Chondrocyte (in vitro differentiated cells): ENCODE measurements at places on chromosomes 2 and 18. TPM values are rescaled to one million over a fixed set of nuclear protein-coding genes. Genes with fewer than 3 reads are reported as not detected.

- DNase-seq: no peak
- H3K4me1 ChIP-seq: peaks cover 2% of the 10 kb centered on the region
- H3K4me3 ChIP-seq: no peak overlapping the region
- H3K27me3 ChIP-seq: no peaks in the 10 kb centered on the region
- H3K27ac ChIP-seq: no peak overlapping the region
Measured at GRCh38 chr18:79218605-79219190, 149.5 kb downstream of the ATP9B start.

- peaks cover 2% of the 10 kb centered on the region for H3K36me3 ChIP-seq
- H3K4me3 ChIP-seq: no peak overlapping the region
- H3K27ac ChIP-seq: no peak overlapping the region
- DNase-seq: no peak
- H3K4me1 ChIP-seq: peaks cover 32% of the 10 kb centered on the region
Measured at GRCh38 chr18:33603454-33603853, 25.4 kb downstream of the ASXL3 start.

DNA sequence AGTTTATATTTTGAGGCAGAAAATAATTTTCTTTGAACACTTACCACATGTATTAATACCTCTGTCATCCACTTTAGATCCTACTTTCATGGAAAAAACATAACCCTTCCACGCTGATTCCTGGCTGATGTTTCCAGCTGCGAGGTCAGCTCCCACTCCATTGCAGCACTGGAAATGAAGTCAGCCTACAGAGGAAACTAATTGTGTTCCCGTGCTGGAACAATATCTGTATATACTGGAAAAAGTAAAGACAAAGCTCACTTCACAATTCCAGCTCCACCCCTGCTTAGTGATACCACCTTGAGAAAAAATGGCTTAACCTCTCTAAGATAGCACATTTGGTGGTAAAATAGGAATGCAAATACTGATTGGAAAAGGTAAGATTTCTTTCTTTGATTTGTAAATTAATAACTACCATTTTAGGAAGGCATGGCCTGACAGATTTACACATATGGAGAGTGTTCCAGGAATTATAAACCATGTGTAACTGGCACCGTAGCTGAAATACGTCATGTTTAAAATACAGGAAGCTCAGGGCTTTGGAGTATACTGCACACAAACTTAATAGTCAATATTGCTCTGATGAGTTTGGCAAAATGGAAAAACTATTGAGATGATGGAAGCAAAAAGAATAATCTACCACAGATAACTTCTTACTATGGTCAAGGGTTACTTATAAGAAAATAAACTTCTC lies 90.0 kb downstream of the TRIB2 start:
- no peak overlapping the region for H3K27ac ChIP-seq
- H3K36me3 ChIP-seq: peaks cover 5% of the 10 kb centered on the region
- H3K27me3 ChIP-seq: no peaks in the 10 kb centered on the region
- no peak overlapping the region for H3K4me3 ChIP-seq
- DNase-seq: no peak

DNA sequence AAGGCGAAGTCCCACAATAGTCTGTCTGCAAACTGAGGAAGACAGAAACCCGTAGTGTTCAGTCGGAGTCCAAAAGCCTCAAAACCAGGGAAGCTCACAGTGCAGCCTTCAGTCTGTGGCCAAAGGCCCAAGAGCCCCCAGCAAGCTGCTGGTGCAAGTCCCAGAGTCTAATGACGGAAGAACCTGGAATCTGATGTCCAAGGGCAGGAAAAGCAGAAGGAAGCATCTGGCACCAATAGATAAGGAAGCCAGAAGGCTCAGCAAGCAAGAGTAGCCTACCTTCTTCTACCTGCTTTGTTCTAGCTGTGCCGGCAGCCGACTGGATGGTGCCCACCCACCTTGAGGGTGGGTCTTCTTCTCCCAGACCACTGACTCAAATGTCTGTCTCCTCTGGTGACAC lies 21.8 kb downstream of the CFAP210 start:
- no peaks in the 10 kb centered on the region for H3K36me3 ChIP-seq
- H3K4me3 ChIP-seq: no peak overlapping the region
- no peaks in the 10 kb centered on the region for H3K27me3 ChIP-seq
- H3K27ac ChIP-seq: no peak overlapping the region

The ACTG2 gene
- total RNA-seq: 173 to 1,480 TPM (median 1,439 TPM) in 3 replicates

GRCh38 chr2:240123821-240124650 lies 12.1 kb downstream of the COPS9 start:
- no peak overlapping the region for H3K27ac ChIP-seq
- H3K27me3 ChIP-seq: no peaks in the 10 kb centered on the region
- DNase-seq: peak; percentile 36
- H3K4me1 ChIP-seq: no peaks in the 10 kb centered on the region
- no peak overlapping the region for H3K4me3 ChIP-seq

The IL36RN gene
- total RNA-seq: not detected in 3 replicates

- no peaks in the 10 kb centered on the region for H3K36me3 ChIP-seq
- H3K4me3 ChIP-seq: no peak overlapping the region
- H3K27ac ChIP-seq: no peak overlapping the region
- H3K4me1 ChIP-seq: peaks cover 7% of the 10 kb centered on the region
Measured at GRCh38 chr18:66632756-66633155, 28.9 kb upstream of the CDH19 start.

- H3K4me1 ChIP-seq: peaks cover under 1% of the 10 kb centered on the region
- no peak for DNase-seq
- no peaks in the 10 kb centered on the region for H3K27me3 ChIP-seq
- H3K36me3 ChIP-seq: no peaks in the 10 kb centered on the region
Measured at GRCh38 chr2:136381722-136382633, 264.0 kb upstream of the CXCR4 start.

The DSC1 gene
- total RNA-seq: not detected in 3 replicates

- no peaks in the 10 kb centered on the region for H3K4me1 ChIP-seq
- peaks cover 1% of the 10 kb centered on the region for H3K27me3 ChIP-seq
- H3K4me3 ChIP-seq: no peak overlapping the region
- H3K36me3 ChIP-seq: no peaks in the 10 kb centered on the region
Measured at GRCh38 chr18:45100321-45101105, 419.8 kb downstream of the SETBP1 start.

The SCN3A gene
- 0.23 to 0.30 TPM in 2 of 3 replicates, not detected in the other for total RNA-seq

- H3K27ac ChIP-seq: no peak overlapping the region
- H3K4me1 ChIP-seq: no peaks in the 10 kb centered on the region
- no peak overlapping the region for H3K4me3 ChIP-seq
- DNase-seq: no peak
- no peaks in the 10 kb centered on the region for H3K27me3 ChIP-seq
- no peaks in the 10 kb centered on the region for H3K36me3 ChIP-seq
Measured at GRCh38 chr2:101330253-101330933, 21.9 kb upstream of the RNF149 start.

DNA sequence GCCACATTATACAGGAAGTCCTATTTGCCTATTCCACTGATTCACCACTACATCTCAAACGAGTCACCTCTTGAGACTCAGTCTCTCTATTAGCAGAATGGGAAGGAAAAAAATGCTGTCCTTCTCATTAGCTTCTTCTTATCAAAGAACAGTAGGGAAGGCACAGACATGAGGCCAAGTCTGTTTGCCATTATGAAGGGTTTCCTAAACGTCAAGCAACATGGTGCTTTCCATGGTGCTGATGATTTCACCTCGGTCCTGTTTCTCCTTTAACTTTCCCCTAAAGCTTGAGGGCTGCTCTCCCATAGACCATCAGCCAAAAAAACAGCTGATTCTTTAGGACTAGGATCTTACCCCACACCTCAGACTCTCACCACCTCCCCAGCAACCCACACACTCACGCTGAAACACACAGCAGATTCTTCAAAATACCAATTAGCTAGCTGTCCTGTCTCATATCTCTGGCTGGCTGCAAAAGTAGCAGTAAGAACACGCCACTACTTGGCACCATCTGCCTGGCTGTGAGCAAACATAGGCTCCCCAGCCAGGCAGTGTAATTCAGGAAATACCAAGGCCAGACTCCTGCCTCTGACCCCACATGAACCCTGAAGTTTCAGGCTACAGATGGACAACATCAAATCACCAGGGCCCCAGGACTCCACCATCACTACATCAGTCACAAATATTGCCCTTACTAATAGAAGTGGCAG lies 30.5 kb downstream of the GALNT14 start:
- no peaks in the 10 kb centered on the region for H3K36me3 ChIP-seq
- H3K27me3 ChIP-seq: peaks cover 35% of the 10 kb centered on the region
- no peak overlapping the region for H3K4me3 ChIP-seq
- no peaks in the 10 kb centered on the region for H3K4me1 ChIP-seq
- no peak overlapping the region for H3K27ac ChIP-seq

DNA sequence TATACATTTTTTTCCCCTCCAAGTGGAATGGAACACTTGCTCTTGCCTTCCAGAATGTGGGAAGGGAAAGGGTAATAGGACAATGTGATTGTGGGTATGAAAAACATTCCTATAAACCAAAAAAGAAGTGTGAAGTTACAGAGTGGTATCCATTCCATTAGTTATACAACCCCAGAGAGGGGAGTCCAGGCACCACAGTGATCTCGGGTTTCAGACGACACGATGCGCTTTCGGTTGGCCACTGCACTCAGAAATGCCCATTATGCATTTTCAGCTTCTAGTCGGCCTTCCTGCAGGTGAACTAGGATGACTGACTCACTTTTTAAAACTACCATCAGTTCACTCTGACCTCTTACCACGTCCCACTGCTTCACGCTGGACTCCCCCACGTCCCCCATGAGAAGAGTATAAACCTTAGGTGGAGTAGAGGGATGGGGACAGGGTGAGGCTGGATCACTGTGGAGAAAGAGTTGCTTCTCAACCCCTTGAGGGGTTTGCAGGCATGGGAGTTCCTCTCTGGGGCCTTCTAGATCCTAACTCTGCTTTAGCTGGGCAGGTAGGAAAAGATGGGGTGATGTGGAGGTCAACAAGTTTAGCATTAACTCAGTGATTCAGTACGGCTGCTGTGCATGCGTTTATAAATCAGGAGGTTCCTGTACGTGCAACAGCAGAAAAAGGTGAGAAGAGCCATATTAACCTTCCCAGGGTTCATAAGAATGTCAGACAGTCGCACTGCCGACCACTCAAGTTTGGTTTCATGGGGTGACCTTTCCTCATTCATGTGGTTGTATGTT lies 50.5 kb downstream of the ZNF532 start:
- H3K4me3 ChIP-seq: peak overlapping the region; percentile 37
- H3K4me1 ChIP-seq: peaks cover 73% of the 10 kb centered on the region
- peak overlapping the region; percentile 93 for H3K27ac ChIP-seq

The UGT1A6 gene
- total RNA-seq: 0.17 TPM in 1 of 3 replicates, not detected in the others

DNA sequence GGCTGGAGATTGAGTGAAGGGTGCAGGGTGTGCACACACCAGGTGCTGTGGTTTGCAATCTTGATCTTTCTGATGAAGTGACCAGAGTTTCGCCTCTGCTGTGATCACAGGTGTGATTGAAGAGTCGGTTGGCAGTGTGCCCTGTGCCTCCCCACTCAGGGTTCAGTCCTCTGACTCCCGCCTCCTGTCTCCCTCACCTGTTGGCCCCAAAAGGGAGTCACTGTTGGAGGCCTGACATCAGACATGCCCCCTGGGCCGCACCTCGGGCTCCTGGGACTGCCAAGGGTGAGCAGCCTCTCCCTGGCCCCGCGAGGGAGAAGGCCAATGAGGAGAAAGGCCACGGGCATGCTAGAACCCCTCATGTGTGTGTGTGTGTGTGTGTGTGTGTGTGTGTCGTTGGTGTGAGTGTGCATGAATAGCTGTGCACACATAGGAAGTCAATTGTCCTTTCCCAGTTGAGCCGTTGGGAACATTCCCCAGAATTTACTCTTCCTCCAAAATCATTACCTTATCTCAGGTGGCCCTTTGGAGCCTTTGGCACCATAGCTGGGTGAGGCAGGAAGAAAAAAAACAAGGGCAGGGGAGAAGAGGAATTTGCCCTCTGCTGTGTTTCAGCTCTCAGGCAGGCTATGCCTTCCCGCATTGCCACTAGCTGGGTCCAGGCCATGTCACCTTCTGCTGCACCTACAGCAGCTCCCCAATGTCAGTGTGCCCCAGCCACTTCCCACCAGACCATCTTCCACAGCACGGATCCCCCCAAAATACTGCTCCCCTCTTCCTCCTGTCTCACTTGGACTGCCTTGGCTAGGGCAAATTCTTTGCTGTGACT lies 78.1 kb upstream of the LAPTM4A start:
- peaks cover 46% of the 10 kb centered on the region for H3K4me1 ChIP-seq
- no peaks in the 10 kb centered on the region for H3K36me3 ChIP-seq
- no peak for DNase-seq
- no peak overlapping the region for H3K4me3 ChIP-seq
- H3K27ac ChIP-seq: no peak overlapping the region

The LBX2 gene
- 0.90 to 2.3 TPM (median 1.3 TPM) in 3 replicates for total RNA-seq

- H3K27me3 ChIP-seq: no peaks in the 10 kb centered on the region
- H3K4me1 ChIP-seq: peaks cover 56% of the 10 kb centered on the region
- peak overlapping the region; percentile 78 for H3K27ac ChIP-seq
- DNase-seq: no peak
- H3K36me3 ChIP-seq: peaks cover 2% of the 10 kb centered on the region
Measured at GRCh38 chr2:32360416-32360815, 3.6 kb downstream of the BIRC6 start.

GRCh38 chr2:40127890-40128557 lies 323.9 kb downstream of the SLC8A1 start:
- no peaks in the 10 kb centered on the region for H3K27me3 ChIP-seq
- no peak overlapping the region for H3K4me3 ChIP-seq
- peaks cover 2% of the 10 kb centered on the region for H3K36me3 ChIP-seq
- peak overlapping the region; percentile 78 for H3K27ac ChIP-seq

DNA sequence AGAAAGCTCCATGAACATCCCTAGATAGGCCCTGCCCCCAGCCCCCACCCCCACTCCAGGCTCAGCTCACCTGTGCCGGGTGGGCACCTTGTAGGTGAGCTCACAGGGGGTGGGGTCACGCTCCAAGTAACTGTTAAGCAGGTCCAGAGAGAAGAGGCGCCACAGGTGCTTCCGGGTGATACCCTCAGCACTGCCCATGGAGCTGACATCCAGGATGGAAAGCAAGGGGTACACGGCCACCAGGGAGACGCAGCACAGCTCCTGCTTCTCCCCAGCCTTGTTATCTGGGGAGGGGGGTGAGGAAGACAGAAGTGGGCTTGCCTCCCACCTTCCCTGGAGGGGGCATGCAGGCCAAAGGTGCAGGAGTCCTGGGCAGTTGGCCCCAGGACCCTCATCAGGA lies 21.9 kb downstream of the CFAP65 start:
- no peak overlapping the region for H3K4me3 ChIP-seq
- H3K4me1 ChIP-seq: no peaks in the 10 kb centered on the region
- H3K27me3 ChIP-seq: peaks cover 37% of the 10 kb centered on the region
- no peak overlapping the region for H3K27ac ChIP-seq
- peak; percentile 54 for DNase-seq
- H3K36me3 ChIP-seq: no peaks in the 10 kb centered on the region

GRCh38 chr2:207328944-207329386 lies 163.2 kb upstream of the KLF7 start:
- no peaks in the 10 kb centered on the region for H3K27me3 ChIP-seq
- H3K36me3 ChIP-seq: no peaks in the 10 kb centered on the region
- no peak overlapping the region for H3K4me3 ChIP-seq
- peaks cover 36% of the 10 kb centered on the region for H3K4me1 ChIP-seq
- DNase-seq: no peak

DNA sequence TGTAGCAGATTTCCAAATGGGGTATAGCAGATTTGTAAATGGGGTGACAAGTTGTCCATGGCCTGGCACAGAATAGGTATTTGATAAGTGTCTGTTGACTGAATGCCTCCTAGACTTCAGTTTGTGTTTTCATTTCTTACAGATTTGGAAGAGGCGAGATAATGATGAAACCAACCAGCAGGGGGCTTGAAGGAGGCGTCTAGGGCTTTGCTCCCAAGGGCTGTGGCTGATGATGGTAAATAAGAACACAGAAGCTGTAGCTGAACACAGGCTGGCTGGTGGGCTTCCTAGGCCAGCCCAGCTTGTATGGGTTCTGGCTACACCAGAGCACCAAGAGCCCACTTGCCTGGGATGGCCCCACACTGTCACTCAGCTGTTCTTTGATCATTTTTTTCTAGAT lies 19.4 kb downstream of the SFTPB start:
- H3K27ac ChIP-seq: no peak overlapping the region
- no peak overlapping the region for H3K4me3 ChIP-seq
- no peaks in the 10 kb centered on the region for H3K27me3 ChIP-seq
- DNase-seq: no peak
- peaks cover 37% of the 10 kb centered on the region for H3K36me3 ChIP-seq
